ENCODE measurements at places on chromosomes 11 and 22.

- DNase-seq, result no peak
Observed at GRCh38 chr22:40727070-40727963, 48.0 kb downstream of the MCHR1 start.

DNA sequence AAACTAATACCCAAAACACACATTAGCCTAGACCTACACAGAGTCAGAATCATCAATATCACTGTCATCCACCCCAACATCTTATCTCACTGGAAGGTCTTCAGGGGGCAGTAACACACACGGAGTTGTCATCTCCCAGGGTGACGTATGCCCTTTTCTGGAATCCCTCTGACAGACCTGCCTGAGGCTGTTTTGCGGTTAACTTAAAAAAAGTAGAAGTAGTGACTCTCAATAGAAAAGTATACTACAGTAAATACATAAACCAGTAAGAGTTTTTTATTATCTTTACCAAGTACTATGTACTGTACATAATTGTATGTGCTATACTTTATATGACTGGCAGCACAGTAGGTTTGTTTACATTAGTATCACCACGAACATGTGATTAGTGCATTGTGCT lies 80.5 kb downstream of the PGR start:
- no peak for DNase-seq

DNA sequence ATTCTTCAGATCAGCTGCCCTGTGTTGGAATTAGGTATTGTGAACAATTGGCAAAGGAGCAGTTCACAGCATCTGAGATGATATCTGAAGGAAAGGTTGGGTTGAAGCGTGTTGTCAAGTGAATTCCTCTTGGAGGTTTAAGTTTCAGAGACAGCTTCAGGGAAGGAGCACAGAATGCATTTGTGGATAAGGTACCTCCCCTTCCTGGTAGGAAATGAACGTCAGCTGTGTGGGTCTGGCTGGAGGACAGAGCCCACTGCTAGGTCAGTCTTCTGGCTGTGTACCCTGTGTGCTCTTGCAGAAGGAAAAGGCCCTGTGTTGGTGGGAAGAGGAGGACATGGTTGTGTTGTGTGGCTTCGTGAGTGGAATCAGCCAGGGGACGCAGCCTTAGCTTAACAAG lies 88.1 kb upstream of the GAL start:
- DNase-seq, result no peak

DNA sequence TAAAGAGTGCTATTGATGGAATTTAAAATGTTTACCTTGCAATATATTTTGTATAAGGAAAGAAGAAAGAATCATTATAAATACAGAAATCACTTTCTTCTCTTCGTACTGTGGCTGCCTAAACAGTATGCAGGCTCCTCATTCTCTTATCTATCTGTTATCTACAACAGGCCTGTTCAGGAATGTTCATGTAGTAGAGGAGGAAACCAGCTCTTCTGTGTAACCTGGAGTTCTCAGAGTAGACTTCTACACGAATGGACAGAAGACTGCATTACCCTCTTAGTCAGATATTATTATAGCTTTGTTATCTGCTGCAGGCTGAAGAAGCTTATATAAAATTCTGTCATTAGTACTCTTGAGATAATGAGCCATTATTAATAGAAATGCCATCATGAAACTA lies 1225.9 kb upstream of the CNTN5 start:
- DNase-seq, result no peak

DNA sequence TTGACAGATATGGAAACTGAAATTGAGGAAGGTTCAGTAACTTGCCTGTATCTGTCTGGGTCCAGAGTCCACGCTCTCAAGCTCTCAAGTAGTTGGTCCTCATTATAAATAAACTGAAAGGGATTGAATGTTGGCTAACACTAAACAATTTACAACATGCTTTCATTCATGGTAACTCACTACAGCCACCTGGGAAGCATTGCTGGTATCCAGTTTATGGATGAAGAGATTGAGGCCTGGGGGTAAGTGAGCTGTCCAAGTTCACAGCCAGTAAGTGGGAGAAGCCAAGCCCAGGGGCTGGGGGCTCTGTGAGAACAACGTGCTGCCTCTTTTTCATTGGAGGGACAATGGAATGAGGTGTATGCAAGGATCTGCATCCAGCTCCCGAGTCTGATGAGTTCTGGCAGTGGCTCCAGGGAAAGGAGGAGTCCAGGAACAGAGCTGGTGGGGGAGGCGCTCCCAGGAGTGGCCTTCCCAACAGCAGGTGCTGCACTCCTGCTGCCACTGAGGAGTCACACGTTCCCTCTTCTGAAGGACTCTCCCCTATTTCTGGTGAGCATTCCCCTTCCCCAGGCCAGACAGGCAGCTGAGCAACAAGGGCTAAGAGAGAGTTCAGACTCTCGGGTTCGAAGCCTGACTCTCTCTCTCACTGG lies 175.8 kb downstream of the CSNK2A3 start:
- no peak for DNase-seq

- DNase-seq, result no peak
Observed at GRCh38 chr11:22666325-22666687, at the start of gene GAS2. TSS of gene GAS2 (plus strand) at chr11:22666611. CDS start at chr11:22674870, 8,259 bp downstream.

GRCh38 chr22:23237841-23238240 lies 57.5 kb downstream of the BCR start:
- DNase-seq, result peak; percentile 68

- no peak for DNase-seq
Observed at GRCh38 chr11:127002669-127003259, 2.2 kb upstream of the KIRREL3 start.

GRCh38 chr11:5967708-5968107 lies 586 bp downstream of the OR56A5 start:
- no peak for DNase-seq

GRCh38 chr22:29917052-29917902 lies 34.3 kb downstream of the MTMR3 start:
- no peak for DNase-seq

- DNase-seq, result no peak
Observed at GRCh38 chr11:108586600-108586999, 7.0 kb downstream of the EXPH5 start.

GRCh38 chr22:25110846-25111578 lies 88.6 kb upstream of the CRYBB3 start:
- peak; percentile 40 for DNase-seq

DNA sequence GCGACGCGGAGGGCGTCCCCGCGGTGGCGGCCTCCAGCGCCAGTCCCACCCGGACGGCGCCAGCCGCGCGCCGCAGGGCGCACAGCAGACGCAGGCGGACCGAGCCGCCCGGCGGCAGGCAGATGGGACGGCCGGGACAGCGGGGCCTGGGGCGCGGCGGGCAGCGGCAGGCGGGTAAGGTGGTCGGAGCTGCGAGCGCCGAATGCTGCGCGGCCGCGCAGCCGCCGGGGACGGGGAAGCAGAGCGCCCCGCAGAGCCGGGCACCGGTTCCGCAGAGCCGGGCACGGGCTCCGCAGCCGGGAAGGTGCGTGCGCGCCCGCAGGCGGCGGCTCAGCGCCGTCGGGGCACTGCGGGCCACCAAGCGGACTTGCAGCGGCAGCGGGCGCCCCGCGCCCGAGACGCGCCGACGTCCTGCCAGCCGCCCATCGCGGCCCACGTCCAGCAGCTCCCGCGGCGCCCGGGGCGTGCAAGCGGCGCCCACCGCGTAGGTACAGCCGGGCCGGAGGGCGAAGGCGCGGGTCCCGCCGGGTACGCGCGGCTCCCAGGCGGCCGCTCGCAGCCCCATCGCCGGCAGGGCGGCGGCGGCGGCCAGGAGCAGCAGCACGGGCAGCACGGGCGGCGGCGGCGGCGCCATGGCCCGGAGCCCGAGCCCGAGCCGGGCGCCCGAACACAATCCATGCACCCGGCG lies 739 bp downstream of the CELSR1 start:
- DNase-seq, result no peak

GRCh38 chr11:73321604-73322381 lies 13.7 kb downstream of the ARHGEF17 start:
- no peak for DNase-seq

- no peak for DNase-seq
Observed at GRCh38 chr11:128903248-128904061, 12.3 kb downstream of the KCNJ5 start.

- no peak for DNase-seq
Observed at GRCh38 chr11:31480930-31481329, 28.5 kb downstream of the IMMP1L start.

DNA sequence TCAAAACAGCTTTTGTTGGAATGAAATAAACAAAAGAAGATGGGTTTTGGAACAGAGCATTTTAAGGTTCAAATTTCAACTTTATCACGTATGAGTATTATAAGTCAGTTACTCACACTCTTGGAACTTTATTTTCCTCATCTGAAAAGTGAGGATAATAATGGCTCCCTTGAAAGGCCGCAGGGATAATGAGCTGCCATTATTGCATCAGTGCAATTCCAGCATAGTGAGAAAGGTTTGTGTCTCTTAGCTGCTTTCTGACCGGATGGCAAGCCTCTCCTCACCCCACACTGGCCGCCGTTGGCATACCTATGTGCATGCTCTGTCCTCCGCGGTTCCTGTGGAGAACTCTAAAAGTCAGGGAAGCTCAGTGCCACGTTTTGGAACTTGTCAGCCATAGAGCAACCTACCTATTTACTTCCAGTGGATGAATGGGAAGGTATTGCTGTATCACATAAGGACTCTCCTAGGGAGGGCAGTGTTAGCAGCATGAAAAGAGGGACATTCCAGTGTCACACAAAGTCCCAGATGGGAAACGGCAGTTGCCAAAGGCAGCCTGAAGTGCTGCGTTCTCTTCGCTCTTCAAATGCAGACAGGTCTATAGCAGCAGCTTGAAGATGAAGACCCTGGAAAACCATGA lies 368.9 kb downstream of the NTM start:
- no peak for DNase-seq

GRCh38 chr11:126660321-126660720 lies 304.8 kb downstream of the ST3GAL4 start:
- DNase-seq, result no peak

DNA sequence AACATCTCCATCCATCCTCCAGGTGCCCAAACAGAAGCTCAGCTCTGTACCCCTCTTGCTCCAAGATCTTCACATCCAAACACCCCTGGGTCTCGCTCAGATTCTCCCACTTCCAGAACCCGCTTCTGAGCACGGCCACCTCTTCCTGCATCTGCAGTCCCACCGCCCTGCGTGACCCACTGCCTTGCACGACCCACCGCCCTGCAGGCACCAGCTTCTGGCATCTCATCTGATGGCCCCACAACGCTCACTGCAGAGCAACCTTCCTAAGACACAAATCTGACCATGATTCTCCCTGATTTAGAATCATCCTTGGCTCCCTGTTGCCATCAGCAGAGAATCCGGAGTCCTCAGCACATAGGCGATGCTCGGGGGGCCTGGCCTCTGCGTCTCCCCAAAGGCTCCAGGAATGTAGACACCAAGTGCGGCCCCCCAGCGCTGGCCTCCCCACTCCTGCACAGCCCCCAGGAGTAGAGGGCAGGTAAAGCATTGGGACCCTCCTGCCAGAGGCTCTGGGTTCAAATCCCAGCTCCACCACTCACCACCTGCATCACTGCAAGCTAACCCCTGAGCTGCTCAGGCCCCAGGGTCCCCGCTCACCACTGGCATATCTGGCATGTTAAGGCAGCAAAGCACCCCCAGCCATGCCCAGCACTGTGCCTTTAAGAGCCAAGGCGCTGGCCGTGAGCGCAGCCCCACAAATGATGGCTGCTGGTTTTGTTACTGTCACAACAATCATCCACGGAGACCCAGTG lies 459.3 kb downstream of the BRD1 start:
- no peak for DNase-seq

DNA sequence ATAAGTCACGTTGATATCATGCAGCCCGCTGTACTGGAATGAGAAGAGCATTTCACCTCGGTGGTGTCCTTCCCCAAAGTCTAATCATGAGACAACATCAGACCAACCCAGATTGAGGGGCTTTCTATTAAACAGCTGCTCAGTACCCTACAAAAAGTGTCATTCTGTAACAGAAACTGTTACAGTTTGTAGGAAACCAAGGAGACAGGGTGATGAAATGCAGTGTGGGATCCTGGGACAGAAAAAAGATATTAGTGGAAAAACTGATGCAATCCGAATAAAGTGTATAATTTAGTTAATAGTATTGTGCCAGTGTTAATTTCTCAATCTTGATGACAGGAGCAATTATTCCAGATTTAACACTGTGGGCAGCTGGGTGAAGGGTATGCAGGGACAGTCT lies 128.0 kb downstream of the MICAL2 start:
- no peak for DNase-seq

DNA sequence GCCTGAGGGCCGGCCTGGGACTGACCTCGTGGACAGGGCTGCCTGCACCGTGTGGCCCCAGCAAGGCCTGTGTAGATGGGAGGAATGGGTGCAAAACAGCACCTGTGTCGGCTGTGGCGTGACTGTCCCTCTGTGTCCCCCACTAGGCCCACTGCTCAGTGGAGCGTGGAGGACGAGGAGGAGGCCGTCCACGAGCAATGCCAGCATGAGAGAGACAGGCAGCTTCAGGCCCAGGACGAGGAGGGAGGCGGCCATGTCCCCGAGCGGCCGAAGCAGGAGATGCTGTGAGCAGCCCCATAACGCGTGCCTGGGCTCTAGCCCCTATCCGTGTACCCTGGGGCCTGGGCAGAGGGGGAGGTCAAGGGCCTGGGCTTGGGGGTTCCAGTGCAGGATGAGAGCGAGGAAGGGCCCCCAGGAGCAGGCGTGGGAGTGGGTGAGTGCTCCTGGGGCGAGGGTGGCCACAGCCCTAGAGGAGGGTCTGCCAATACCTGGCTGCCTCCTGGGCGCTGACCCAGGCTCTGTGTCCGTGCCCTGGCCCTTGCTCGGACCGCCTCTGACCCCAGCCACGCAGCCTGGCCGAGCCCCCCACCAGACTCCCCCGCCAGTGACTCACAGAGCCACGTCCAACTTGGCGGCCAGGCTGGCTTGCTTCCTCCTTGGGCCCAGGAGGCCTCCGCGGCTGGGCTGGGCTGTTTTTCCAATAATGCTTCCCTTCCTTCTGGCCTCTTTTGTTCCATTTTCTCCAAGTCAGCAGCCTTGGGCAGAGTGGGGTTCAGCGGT lies 11.6 kb downstream of the PRR33 start:
- DNase-seq, result no peak

GRCh38 chr22:37373451-37373850 lies 53.8 kb downstream of the ELFN2 start:
- DNase-seq, result no peak

GRCh38 chr11:117479372-117479771 lies 151.7 kb downstream of the CEP164 start:
- DNase-seq, result no peak

GRCh38 chr11:35029979-35030682 lies 108.8 kb upstream of the CD44 start:
- peak; percentile 38 for DNase-seq

- DNase-seq, result no peak
Observed at GRCh38 chr11:34308913-34309585, 48.8 kb downstream of the ABTB2 start.

DNA sequence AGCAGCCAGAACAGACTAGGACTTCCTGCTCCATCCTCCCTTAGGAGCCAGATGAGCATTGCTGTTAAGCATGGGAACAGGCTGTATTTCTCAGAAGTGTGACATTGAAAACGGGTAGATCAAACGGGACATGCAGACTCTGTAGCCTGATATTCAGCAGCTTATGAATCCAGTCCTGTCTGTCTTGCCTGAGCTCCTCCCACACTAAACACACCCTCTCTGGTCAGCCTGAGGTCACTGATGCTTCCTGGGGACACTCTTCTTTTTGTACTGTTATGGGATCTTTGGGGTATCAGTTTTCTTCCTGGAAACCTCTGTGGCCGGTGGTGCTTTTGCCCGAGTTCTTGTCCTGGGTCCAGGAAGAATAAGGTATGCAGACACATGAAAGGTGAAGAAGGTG lies 35.8 kb downstream of the C11orf91 start:
- no peak for DNase-seq

GRCh38 chr11:85394283-85394682 lies 232.9 kb downstream of the DLG2 start:
- DNase-seq, result no peak
